Stimulated activated naive CD8-positive, alpha-beta T cell treated with anti-CD3 and anti-CD28 coated beads, Interleukin-15, amount 100 ng/mL, for 72 hours (primary cell): ENCODE measurements at places on chromosomes 7 and 10.

DNA sequence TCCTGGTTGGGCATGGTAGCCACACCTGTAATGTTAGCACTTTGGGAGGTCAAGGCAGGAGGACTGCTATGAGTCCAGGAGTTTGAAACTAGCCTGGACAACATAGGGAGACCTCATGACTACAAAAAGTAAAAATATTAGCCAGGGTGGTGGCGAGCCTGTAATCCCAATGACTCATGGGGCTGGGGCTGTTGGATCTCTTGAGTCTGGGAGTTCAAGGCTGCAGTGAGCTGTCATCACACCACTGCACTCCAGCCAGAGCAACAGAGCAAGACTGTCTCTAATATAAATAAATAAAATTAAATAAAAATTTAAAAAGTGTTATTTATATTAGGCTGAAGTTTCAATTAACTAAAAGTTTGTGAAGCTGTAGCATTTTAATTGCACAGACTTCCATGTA lies 207.3 kb downstream of the NXPH1 start:
- no peak for DNase-seq

GRCh38 chr10:131001438-131001837 lies 310.1 kb downstream of the TCERG1L start:
- no peak for DNase-seq

DNA sequence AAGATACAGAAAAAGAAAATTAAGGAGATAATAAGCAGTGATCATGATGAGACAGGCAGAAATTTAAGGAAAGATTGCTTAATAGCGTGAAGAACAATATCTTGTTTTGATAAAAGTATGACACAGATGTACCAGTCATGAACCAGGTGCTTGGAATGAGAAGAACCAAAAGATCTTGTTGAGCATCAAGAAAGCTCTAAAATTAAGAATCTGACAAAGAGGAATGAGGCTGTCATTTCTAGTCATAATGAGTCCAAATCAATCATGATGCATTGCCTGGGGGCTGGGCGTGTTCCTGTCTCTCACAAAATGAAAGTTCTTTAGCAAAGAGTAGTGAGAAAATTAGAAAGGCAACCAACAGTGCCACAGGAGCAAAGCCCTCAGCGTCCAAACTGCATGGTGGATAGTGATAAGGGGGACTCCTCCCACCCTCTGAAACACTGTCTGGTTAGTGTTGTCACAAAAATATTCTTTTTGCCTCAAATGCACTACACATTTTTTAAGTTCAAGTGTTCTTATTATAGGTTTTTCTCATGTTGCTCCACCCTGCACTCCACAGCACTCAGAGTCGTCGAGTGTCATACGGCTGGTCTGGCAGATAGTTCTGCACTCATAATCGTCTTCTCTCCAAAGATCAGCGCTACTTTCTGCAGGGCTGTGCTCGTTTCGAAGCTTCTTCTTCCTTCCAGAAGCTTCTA lies 439.6 kb downstream of the TNS3 start:
- DNase-seq = no peak

GRCh38 chr10:128064108-128064969 lies 61.9 kb downstream of the MKI67 start:
- DNase-seq = peak; percentile 86

- no peak for DNase-seq
Measured at GRCh38 chr10:121838149-121838548, 89.7 kb downstream of the ATE1 start.

DNA sequence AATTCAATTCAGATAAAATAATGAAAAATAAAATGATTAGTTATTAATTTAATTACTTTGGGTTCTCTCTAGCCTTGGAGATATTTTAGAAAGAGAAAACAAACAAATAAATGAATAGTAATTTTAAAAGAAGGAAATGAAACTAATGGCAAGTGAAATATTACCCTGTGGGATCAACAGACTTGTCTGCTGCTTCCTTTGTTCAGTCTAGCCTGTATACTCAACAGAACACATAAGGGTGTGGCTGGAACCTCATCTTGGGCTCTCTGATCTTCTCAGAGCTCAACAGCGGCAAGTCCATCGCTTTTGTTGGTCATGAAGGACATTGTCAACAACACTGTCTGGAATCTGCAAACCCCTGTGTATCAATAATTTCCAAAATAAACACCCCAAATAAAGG lies 904.9 kb downstream of the IPMK start:
- DNase-seq = no peak

DNA sequence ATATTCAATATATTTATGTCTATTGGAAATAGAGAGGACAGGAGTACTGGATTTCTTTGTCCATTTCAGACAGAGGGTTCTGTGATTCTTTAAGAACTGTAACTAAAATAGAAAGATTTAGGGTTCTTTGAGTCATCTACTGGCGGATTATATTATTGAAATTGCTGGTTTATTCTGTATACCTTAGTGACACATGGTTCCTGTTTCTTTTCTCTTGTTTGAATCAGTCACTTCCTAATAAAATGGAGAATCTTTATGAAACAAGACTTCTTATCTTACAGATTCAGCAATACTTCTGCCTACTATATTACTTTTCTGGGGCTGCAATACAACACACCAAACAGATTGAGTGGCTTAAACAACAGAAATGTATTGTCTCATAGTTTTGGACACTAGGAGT lies 20.8 kb upstream of the ZNF800 start:
- DNase-seq = no peak

- no peak for DNase-seq
Measured at GRCh38 chr7:140235114-140235513, 58.3 kb upstream of the KDM7A start.

DNA sequence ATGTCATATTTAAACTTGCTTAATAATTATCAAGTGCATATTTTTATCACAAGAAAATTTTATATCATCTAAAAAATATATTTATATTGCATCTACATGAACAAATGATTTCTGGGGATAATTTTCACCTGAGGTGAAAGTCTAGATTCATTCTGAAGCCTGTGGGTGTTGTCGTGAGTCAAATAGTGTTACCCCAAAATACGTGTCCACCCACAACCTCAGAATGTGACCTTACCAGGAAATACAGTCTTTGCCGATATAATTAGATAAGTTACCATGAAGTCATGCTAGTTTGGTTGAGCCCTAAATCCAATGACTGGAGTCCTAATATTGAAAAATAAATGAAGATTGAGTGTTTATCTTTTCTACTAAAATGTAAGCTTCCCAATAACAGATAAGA lies 203.0 kb upstream of the MDFIC start:
- no peak for DNase-seq

DNA sequence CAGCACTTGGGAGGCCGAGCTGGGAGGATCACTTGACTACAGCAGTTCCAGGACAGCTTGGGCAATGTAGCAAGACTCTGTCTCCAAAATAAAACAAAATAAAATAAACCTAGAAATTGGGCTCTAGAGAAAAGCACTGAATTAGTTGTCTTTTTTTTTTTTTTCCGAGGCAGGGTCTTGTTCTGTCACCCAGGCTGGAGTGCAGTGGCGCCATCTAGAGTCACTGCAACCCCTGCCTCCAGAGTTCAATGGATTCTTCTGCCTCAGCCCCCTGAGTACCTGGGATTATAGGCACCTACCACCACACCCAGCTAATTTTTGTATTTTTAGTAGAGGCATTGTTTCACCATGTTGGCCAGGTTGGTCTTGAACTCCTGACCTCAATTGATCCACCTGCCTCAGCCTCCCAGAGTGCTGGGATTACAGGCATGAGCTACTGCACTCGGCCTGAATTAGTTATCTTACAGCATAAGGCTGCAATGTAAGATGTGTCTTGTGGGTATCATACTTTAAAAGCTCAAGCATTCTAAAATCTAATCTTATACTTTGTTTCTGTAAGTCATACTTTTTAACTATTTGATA lies 12.8 kb downstream of the MEIG1 start:
- DNase-seq = peak; percentile 36
